ENCODE measurements at places on chromosomes 2 and 18.

GRCh38 chr18:3761266-3761665, 311.3 kb downstream of the TGIF1 start:
- DNase-seq, result no peak

DNA sequence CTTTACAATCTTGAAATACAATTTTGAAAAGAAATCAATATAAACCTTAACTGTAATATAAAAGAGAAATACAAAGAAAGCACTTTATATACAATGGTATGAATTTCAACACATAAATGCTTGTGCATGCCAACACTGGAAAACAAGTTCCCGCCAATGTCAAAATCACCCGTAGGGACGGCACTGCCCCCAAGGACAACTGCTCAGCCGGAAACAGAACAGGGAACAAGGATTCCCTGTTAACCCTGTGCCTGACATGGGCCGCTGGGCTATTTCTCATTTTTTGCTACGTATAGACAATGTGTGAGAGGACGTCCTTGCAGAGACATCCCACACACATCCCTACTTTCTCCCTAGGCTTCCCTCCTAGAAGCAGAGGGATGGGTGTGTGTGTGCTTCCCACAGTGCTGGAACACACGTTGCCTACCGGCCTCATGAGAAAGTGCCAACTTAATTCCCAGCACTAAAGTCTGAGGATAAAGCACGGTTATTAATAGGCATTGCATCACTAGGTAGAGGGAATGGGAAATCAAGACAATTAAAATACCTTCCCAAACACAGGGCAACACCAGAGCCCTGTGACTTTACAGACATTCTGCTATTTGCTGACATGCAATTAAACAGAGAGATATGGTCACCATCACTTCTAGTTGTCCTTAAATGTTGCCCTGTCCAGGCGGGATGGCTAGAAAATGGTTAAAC, 14.4 kb downstream of the AFG3L2 start:
- no peak for DNase-seq

- DNase-seq, result peak; percentile 12
Observed at GRCh38 chr2:241001413-241002274, 3.2 kb downstream of the SNED1 start.

- no peak for DNase-seq
Observed at GRCh38 chr2:121001641-121002040, 266.0 kb downstream of the GLI2 start.

DNA sequence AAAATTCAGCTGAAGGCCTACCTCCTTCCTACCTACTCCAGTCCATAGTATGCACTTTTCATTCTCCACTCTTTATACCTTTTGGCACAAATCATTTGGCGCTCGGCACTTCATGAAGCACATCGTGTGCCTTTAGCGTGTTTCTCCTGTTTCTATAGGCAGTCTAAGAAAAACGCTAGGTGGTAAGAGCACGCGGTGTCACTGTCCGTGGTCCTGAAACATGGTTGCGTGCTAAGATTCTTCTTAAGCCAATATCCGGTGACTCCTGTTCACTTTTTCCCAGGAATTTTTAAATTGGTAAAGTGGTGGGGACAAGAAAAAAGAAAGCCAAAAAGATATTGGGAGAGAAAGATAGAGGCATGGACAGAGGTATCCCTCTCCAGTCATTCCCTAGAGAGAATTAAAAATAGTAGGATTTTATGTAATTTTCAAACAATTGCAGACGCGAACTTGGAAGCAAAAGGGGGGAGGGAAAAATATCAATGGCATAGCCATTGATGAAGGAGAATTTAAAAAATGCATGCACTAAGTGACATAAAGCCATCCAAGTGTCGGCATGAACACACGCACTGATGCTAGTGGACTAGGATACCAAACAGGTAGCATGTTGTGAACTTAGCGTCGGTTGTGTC, 1.4 kb upstream of the CTNNA2 start:
- DNase-seq, result no peak

- no peak for DNase-seq
Observed at GRCh38 chr2:142180820-142181533, 50.2 kb upstream of the LRP1B start.

DNA sequence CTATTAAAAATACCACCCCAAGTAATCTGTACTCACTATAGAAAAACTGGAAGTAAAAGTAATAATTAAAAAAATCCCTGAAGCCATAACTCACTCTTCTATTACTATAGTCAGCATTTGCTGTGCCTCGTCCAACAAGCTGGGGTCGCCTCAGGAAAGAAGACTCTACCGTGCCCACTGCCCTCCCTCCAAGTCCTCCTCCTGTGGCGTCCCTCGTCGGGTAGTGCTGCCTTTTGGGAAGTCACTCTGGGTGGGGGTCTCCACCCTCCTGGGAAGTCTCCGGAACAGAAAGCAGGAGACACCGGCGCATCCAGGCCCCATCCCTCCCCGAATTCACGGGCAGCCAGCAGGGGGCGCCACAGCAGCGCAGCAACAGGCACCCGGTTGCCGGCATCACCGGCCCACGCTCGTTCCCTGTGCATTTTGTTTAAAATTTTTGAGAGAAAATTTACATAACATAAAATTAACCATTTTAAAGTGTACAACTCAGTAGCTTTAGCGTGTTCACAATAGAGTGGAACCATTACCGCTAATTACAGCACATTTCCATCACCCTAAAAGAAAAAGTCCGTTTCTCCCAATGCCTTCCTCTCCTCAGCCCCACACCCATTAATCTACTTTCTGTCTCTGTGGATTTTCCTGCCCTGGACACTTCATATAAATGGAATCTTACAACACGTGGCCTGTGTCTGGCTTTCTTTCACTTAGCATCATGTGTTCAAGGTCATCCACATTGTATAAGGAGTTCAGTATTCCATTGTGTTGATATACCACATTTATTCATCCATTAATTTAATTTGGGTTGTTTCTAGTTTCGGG, 62.2 kb downstream of the ADNP2 start:
- DNase-seq, result peak; percentile 79

GRCh38 chr18:31447530-31448191, at the start of gene DSG3:
Gene DSG3 (plus strand): TSS chr18:31447741. CDS start chr18:31447878, 137 bp downstream.
- DNase-seq, result no peak

DNA sequence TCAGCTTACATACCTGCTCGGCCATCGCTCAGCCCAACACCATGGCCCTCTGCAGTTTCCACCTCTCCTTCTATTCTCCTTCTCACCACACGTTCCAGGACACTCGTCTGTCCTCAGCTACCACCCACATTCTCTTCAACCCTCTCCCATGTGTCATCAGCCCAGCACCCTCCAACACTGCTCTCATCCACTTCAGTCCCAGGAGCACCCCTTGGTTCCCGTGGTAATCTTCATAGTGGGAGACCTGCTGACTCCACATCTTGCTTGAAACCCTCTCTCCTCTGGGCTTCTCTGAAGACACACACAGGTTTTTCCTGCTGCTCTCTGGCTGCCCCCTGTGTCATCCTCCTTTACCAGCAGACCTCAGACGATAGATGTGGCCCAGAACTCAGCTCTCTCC, 228.7 kb downstream of the GBX2 start:
- no peak for DNase-seq

DNA sequence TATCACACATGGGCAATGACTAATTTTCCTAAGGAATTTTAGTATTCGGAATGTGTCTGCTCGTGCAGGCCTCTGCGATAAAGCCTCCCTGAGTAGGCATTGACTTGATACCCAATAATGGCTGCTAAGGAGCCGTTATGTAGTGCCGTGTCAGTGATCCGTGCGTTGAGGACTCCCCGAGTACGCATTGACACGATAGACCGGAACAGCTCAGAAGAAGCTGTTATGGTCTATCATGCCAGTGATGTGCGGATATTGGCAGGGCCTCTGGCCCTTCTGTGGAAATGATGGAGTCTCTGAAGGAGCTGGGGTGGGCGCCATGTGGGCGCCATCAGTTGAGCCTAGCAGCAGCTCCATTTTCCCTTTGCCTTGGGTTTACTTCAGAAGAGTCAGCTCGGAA, 29.1 kb downstream of the ZEB2 start:
- DNase-seq, result no peak

GRCh38 chr2:71554028-71554705, 100.8 kb downstream of the DYSF start:
- no peak for DNase-seq

GRCh38 chr2:224645722-224646121, 60.6 kb upstream of the CUL3 start:
- DNase-seq, result no peak

DNA sequence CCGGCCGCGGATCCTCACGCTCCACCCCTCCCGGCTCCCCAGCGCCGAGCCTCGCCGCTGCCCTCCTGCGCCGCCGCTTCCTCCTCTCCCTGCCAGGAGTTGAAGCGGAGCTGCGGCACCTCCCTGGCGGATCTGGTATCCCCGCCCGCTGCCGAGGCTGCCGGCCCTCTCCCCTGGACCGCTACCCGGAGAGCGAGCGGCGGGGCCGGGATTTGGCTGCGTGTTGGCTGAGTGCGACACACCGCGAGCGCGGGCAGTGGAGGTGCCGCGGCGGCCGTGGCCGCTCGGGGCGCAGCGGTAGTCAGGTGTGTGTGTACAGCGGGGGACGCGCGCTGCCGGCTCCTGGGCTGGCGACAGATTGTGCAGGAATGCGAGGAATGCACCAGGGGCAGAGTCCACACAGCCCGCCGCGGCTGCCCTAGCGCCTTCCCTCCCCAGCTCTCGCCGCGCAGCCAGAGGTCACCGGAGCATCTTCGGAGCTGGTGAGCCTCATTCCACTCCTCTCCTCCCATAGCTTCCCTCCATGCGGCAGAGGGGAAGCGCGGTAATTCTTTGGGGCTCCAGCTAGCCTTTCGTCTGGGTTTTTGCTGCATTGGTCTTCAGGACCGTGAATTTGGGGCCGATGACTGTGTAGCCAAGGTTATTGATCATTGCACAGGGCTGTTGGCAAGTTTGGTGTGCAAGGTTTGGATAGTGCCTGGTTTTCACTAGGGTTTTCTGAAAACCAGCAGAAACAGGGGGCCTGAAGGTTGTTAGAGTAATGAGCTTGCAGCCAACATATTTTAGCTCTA, 1.3 kb downstream of the PKP4 start:
- DNase-seq, result no peak

- no peak for DNase-seq
Observed at GRCh38 chr2:8219631-8220355, 462.1 kb upstream of the ID2 start.

DNA sequence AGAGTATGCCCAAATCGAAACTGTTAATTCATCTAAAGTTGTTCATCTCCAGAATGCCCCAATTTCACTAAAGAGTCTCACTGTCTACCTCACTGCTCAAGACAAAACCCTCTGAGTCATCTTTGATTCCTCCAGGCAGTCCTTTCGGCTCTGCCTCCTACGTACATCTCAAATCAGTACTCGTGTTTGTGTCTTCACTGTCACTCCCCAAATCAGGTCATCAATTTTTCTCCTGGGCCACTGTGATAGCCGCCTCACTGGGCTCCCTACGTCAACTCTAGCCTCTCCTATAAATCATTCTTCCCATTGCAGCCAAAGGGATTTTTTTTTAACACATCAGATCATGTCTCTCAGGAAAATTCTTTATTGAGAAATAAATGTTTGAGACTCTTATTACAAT, 42.1 kb upstream of the TTC39C start:
- DNase-seq, result peak; percentile 45

DNA sequence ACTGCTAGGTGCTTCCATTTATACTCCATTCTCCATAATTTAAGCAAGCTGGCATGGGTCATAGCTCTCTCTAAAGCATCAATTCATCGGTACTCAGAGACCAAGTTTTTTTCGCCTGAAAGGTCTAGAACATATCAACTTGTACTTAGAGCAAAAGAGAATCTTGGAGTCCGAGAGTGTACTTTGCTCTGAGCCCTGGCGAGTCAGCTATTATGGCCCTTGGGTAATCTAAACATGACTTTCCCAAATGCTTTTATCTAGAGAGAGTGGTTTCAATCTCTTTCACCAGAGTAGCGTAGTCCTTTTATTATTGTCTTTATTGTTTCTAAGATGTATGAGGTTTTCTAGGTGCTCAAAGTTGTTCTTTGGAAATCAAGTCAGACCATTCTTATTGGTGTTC, 34.4 kb downstream of the MAIP1 start:
- DNase-seq, result no peak

DNA sequence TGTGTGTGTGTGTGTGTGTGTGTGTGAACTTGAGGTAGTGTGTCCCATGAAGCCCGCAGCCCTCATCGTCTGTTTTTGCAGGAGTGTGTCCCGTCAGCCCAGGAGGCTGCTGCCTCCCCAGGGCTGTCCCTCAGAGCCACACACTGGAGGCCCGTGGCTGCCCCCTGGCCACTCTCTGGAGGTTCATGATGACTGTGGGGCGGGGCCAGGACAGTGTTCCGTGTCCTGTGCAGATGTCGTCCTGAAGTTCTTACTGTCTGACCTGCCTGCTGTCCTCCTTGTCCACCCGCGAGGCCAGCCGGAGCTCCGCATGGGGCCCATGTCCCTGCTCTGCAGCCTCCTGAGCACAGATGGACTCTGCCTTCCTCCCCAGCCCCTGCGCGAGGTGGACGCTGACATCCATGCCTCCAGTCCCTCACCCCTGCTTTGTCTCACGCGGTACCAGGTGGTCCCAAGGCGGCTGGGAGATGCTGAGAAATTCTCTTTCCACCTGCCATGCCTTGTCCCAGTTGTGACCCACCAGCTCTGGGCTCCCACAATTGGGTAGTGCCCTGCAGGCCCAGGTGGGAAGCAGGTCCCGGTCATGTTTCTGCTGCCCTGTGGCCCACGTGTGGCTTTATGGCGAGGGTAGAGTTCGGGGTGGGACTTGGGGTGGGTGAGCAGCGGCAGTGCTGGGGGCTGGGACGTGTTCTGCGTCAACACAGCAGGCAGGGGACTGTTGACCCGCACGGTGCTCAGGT, 92.8 kb downstream of the NFATC1 start:
- no peak for DNase-seq

- no peak for DNase-seq
Observed at GRCh38 chr2:47179388-47179787, 24.3 kb upstream of the STPG4 start.

- DNase-seq, result no peak
Observed at GRCh38 chr2:240836781-240837467, 16.9 kb upstream of the KIF1A start.

- no peak for DNase-seq
Observed at GRCh38 chr2:107137706-107138105, 251.7 kb upstream of the ST6GAL2 start.

- DNase-seq, result no peak
Observed at GRCh38 chr18:72869226-72870185, 1.7 kb upstream of the NETO1 start.

GRCh38 chr18:12101266-12101665, 7.6 kb downstream of the ANKRD62 start:
- no peak for DNase-seq

GRCh38 chr2:213253162-213253561, 31.1 kb upstream of the SPAG16 start:
- DNase-seq, result no peak

DNA sequence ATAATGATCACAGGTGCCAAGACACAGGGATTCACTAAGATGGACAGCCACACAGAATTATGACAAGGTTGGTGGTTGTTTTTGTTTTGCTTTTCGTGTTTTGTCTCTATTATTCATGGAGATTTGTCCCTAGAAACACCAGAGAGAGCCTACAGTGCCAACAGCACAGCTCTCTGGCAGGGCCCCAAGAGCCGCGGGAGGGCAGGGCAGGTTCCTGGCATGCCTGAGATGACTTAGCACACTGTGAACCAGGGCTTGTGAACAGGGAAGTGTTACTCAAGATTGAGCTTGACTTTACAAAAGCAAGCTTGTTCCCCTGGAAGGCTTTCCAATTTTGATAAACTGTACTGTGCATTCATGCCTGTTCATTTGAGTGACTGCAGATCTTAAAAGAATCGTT, 437.4 kb upstream of the SALL3 start:
- DNase-seq, result no peak

Data from activated T-cell treated with anti-CD3 and anti-CD28 coated beads, Interleukin-2, amount 50 U/mL, for 48 hours (primary cell).